ENCODE measurements at places on chromosomes 3 and 15.

DNA sequence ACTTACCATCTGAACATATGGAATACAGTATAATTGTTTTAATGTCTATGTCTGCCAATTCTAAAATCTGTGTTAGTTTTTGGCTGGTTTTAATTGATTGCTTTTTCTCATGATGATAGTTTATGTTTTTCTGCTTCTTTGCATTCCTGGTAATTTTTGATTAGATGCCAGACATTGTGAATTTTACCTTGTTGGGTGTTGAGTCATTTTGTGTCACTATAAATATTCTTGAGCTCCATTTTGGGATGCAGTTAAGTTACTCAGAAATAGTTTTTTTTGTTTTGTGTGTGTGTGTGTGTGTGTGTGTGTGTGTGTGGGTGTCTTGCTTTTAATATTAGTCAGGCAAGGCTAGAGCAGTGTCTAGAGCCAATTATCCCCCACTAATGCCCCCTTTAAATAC is 818.8 kb upstream of the NR2F2 start:
- DNase-seq, result no peak

DNA sequence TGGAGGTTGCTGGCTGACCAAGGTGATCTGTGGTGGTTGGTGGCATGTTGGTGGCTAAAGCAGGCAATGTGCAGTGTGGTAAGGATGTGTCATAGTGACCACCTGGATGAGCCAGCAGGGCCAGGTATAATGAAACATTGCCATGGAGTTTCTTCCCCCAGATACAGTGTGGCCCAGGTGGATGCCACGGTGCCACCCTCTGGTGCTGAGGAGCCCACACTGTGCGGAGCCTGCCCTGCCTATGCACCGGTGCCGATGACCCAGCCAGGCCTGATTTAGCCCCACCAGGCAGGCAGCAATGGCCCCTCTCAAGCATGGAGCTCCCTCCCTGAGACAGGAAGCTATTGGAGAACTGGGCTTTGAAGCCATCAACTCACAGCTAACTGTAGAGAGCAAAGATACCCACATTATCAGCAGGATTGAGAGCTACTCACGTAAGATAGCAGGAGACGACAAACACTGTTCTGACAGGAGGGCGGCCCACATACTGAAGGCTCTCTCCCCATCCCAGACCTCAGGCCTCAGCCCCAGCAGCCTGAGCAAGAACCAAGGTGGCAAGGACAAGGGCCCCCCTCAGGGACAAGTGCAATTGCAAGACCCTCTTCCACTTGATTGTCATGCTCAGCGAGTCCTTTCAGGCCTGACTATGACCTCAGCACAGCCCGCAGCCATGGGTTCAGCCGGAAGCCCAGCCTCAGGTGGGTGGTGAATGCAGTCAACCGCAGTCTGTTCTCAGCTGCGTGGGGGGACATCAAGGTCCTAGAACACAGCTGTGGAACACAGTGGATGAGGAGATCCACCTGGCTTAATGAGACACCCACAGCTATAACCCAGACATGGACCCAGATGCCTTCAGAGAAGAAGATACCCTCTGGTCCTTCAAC is 82.8 kb upstream of the CDV3 start:
- DNase-seq, result no peak

DNA sequence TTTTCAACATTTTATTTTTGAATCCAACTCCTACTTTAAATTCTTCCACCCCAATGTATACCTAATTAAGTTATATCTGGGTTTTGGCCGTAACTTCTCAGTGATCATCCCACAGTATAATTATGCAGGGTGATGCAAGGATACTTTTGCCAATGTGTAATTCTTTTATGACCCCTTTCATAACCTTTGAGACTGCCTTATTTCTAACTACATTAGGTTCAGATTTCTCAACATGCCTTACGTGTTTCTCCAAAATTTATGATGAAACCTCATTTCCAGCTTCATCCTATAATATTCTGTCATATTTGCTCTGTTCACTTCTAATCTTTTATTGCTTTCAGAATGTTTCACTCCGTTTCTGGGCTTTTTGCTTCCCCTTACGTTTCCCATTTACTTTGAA is 1229.6 kb upstream of the ALCAM start:
- DNase-seq, result no peak

DNA sequence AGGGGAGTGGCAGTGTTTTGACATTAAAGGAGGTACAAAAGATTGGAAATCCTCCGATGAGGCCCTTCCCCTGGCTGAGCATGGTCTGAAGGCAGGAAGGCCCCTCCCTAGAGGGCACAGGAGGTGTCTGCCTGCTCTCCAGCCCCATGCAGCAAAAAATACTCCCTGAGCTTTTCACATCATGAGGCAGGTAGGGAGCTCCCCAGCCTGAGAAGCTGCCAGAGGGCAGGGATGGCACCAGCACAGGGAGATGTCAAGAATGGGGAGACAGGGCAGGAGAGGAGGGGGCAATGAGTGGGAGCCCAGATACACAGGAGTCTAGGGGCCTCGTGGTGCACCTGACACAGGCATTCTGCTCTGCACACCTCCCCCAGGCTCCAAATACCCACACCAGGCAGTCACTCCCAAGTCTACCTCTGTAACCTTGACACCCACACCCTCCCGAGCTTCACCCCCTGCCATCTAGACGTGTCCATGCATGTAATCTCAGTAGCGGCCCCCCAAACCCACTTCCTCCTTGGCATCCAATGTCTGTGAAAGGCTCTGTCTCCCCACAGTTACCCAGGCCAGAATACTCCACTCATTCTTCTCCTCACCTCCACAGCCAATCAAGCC is 22.9 kb downstream of the GRAMD2A start:
- DNase-seq, result no peak

DNA sequence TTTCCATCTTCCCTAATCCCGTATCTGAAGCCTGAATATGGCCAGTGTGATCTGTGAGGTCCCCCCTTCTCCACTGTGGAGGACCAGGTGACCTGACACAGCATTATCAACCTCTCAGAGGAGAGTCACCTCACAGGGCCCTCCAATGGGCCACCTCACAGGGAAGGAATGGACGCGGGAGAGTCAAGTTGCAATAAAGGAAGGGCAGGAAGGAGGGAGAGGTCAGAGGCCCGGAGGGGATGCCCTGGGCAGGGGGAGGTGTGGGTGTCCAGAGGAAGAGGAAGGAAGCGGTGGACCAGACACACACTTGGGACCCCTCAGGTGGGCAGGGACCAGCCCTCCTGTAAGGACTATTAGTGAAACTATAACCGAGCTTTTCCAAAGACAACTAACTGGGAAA is 14.6 kb upstream of the LRRC15 start:
- no peak for DNase-seq

- DNase-seq, result no peak
Observed at GRCh38 chr3:133367956-133368355, 31.9 kb upstream of the BFSP2 start.

- DNase-seq, result no peak
Observed at GRCh38 chr15:49121901-49122300, 33.5 kb downstream of the COPS2 start.

- DNase-seq, result no peak
Observed at GRCh38 chr3:135944831-135945230, 20.7 kb upstream of the PPP2R3A start.

DNA sequence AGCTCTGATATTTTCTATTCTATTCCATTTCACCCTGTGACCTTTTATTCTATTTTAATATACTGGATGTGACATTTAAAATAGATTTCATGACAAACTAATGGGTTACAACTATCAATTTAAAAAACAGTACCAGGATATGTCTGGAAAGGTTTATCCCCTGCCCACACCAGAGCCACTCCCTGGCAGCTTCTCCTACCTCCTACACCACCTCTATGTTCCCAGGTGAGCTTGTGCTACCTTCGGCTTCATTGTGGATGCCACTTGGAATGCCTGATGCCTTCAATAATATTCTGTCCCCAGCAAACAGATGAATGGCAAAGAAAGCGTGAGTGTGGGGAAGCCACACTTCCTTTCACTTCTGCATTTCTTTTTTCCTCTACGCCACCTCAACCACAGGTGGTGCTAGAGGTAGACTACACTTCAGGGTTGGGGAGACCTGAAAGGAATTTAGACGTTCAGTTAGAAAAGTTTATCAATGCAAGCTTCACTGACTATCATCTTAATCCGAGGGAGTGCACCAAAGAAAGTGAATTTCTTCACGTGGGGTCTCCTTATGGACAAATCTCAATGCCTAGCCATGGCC is 213.0 kb downstream of the SSR3 start:
- no peak for DNase-seq

GRCh38 chr3:178257491-178257890 is 278.7 kb upstream of the KCNMB2 start:
- no peak for DNase-seq

GRCh38 chr3:38137615-38138348 is 679 bp upstream of the MYD88 start:
- no peak for DNase-seq

DNA sequence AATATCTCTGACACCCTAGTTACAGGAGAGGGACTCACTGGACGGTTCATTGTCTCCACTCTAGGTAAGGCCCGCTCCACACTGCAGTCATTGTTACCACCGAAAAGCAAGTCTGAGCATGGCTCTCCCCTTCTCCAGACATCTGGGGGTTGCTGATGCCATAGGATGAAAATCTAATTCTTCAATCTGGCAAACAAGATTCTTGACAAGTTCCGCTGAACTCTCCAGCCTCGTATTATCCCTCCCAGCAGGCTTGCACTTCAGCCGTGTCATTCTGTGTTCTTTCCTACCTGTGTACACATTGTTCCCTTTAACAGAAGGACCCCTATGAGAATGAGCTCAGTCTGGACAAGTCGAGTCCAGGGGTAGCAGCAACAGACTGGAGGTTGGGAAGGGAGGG is 152.3 kb upstream of the NR2E3 start:
- DNase-seq, result no peak

GRCh38 chr3:113165841-113166240 is 45.5 kb upstream of the BOC start:
- no peak for DNase-seq

- DNase-seq, result no peak
Observed at GRCh38 chr3:58044691-58045483, 36.7 kb downstream of the FLNB start.

DNA sequence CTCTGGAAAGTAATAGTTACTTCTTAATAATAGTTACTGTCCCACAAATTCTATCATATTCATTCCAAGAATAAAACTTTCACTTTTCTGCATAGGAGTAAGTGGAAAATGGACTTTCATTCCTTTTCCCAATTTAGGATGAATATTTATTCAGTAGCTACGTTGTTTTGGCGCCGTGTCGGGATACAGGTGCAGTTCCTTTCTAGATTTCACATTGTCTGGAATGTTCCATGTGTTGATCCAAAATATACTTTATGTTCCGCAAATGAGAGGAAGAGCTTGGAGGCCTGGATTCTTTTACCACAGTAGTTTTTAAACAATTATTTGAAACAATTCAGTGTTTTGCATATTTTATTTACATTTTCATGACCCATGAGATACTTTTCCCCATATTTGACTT is 22.8 kb upstream of the PPARG start:
- no peak for DNase-seq

GRCh38 chr3:38313263-38313662 is 31.2 kb downstream of the SLC22A14 start:
- no peak for DNase-seq

DNA sequence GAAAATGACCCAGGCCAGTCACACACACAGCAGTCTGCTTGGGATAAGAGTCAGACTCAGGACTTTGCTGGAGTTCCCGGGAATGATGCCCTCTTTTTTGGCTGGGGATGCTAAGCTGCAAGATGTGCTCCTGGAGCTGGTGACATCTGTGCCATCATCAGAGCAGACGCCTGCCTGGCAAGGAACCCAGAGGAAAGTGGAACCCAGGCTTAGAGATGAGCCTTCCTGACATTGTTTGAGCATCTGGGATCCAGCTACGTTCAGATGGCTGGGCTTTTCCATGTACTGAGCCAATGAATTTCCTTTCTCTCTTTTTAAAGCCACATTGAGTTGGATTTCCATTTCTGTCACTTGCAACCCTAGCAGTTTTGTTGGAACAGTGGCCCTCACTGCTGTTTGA is 53.3 kb downstream of the EBLN2 start:
- DNase-seq, result no peak

DNA sequence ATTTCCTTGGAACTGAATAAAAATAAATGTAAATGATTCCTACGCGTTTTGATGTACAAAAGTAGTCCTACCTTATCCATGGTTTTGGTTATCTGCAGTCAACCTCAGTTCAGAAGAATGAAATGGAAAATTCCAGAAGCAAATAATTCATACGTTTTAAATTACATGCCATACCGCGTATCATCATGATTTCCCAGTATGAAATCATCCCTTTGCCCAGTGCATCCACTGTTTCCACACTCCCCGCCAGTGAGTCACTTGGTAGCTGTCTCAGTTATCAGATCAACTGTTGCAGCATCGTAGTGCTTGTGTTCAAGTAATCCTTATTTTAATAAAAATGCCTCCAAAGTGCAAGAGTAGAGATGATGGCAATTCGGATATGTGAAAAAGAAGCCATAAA is 9.1 kb upstream of the MFSD1 start:
- DNase-seq, result no peak

DNA sequence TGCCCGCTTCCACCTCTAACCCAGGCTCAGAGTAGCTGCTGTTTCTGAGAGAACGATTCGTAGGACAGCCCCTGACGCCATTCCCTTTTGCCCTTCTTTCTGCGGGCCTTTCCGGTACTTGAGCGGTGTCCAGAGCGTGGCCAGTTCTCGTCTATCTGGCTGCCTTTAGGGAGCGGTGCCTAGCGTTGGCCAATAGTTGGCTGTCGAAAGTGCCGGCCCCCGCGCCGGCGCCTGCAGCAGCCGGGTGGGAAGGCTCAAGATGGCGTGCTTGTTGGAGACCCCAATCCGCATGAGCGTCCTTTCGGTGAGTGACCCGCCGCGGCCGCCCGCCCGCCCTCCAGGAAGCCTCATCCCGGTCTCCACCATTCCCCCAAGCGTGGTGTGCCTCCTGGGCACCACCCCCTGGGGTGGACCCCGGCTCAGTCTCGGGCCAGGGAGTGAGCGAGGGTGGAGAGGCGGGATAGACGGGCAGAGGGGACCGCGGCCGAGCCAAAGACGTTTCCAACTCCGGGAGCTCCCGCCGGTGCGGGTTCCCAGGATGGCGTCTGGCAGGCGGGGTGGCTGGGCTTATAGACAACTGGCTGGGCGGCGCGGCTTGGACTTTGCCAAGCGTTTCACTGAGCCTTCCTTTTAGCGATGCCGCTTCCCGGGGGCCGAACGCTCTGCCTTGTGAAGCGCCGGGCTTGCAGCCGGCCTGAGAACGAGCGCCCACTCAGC is at the start of gene ARMC8:
Gene ARMC8 (plus strand): TSS at position 6 of the 717 bp plus-strand sequence. CDS start 254 bp downstream, at position 260.
- no peak for DNase-seq

GRCh38 chr3:33030802-33031201 is 66.1 kb downstream of the GLB1 start:
- no peak for DNase-seq

DNA sequence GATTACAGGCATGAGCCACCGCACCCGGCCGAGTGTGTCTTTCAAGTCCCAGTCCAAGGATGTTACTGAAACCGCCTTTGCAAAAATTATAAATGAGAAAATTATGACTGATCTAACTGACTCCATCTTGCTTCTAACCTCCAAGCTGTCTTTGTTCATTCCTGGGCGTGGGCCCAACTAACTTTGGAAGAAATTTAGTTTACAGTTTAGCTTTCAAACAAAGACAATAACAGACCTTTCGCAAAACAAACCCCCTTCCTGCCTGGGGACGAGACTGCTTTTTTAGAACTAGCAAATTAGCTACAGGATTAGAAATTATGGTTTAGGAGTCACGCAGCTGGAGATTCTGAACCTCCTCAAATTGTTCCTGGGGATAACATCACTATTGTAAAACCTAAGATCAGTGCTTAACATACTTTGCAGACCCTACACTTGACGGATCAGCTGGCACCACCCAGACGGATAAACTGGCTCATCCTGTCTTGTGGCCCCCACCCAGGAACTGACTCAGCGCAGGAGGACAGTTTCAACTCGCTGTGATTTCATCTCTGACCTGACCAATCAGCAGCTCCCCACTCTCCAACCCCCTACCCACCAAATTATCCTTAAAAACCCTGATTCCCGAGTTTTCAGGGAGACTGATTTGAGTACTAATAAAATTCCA is 23.8 kb downstream of the NANOGP8 start:
- peak; percentile 10 for DNase-seq
